ENCODE measurements at places on chromosomes 3 and 15.

DNA sequence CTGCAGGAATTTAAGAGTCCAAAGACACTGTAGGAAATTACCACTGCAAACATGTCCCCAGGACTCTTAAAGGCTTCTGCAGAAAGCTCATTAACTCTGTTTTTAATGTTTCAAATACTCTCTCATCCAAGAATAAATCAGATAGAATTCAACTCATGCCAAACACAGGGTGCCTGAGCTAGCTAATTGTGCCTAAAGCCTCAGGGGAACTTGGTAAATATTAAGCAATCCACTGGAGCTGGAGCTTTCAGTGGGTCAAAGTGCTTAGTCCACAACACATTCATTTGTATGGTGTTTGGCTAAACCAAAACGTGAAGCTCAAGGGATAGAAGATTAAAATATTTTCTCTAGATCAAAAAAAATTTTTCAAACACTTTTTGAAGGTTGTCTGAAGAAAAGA is 131.4 kb downstream of the THRB start:
- DNase-seq = no peak

DNA sequence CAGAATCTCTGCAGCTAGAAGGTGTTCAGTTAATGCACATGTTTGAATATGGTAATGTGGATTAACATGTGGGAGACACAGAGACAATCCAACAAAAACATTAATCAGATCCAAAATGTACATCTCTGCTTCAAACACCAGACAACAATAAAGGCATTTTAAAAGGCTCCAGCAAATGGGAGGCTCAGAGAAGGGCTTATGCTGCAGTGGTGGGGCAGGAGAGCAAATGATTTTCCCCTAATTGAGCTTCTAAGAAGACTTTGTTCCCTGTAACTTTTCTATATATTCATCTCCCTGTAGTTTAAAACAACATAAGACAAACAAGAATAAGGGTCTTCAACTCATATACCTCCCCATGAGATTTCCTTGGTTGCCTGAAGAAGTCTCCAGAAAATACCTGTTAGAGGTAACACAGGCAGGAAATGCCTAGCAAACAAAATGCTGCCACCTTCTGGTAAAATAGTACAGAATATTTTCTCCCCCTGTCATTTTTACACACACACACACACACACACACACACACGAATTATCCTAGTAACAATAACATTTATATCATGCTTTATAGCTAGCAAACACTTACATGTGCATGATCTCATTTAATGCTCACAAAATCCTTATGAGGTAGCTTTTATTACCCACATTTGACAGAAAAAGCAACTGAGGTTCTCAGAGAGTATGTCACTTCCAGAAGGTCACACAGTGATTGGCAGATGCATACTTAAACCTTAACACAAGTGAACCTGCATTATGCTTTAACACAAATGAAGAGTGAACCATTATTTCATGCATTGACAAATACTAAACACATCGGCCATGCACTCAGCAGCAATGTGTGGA is 123.4 kb upstream of the MB21D2 start:
- no peak for DNase-seq

GRCh38 chr3:59885101-59885500 is 835.3 kb upstream of the CFAP20DC start:
- no peak for DNase-seq

- DNase-seq = no peak
These were observed 87.9 kb upstream of the CHD2 start for GRCh38 chr15:92812271-92812670.

- DNase-seq = no peak
These were observed 184.3 kb upstream of the LINGO1 start for GRCh38 chr15:77816983-77817382.

GRCh38 chr3:120526011-120526870 is 69.9 kb upstream of the NDUFB4 start:
- no peak for DNase-seq

DNA sequence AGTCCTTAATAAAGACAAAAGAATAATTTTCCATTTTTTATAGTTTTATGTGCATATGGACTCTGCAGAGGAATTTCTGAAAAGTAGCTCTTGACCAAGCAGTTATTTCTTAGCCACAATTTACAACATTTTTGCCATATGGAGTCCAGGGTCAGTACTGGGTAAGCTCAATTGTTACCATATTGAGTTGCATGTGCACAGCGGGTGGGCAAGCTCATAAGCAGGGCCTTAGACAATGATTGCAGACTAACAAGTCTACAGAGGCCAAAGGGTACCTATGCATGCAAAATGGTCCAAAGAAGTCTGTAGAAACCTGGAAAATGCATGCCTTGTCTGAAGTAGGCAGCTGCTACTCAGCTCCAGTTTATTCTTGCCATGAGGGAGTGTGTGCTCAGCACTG is 19.0 kb upstream of the ARHGEF26 start:
- no peak for DNase-seq

DNA sequence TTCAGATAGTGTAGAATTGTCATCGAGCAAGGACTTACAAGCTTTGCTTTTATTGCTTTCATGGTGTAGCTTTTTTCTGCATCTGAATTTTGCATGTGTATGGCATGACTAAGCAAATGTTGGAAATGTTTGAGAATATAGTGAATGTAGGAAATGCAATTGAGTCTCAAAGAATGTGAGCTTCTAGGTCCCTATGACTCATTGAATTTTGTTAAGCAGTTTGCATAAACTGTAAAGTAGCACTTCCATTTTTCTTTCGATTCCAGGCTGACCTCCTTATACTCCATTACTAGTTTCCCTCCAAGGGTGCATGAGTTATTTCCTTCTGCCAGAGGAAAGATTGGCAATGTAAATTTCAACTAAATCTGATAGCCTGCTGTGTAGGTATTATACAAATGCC is 619.2 kb downstream of the DIPK2A start:
- no peak for DNase-seq

Data from coronary artery (tissue), 2 donors.